Stimulated activated CD4-positive, alpha-beta T cell treated with anti-CD3 and anti-CD28 coated beads, Interleukin-12 subunit alpha, Interleukin-12 subunit beta, amount 100 ng/mL, for 24 hours (primary cell): ENCODE measurements at places on chromosomes 12 and 14.

DNA sequence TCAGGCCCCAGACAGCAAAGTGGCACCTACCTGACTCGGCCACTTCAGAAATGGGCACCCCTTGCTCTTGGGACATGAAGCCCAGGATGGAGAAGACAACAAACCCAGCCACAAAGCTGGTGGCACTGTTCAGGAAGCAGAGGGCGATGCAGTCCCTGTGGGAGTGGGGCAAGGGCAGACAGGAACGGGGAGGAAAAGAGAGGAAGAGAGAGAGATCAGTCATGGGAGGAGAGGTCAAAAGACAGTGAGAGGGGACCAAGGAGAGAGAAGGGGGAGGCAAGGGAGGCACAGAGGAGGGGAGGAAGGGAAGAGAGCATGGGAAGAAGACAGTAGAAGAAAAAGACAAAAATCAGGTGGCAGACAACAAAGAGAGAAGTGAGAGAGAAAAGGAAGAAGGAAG, 16.6 kb downstream of the SLC6A12 start:
- DNase-seq: no peak

DNA sequence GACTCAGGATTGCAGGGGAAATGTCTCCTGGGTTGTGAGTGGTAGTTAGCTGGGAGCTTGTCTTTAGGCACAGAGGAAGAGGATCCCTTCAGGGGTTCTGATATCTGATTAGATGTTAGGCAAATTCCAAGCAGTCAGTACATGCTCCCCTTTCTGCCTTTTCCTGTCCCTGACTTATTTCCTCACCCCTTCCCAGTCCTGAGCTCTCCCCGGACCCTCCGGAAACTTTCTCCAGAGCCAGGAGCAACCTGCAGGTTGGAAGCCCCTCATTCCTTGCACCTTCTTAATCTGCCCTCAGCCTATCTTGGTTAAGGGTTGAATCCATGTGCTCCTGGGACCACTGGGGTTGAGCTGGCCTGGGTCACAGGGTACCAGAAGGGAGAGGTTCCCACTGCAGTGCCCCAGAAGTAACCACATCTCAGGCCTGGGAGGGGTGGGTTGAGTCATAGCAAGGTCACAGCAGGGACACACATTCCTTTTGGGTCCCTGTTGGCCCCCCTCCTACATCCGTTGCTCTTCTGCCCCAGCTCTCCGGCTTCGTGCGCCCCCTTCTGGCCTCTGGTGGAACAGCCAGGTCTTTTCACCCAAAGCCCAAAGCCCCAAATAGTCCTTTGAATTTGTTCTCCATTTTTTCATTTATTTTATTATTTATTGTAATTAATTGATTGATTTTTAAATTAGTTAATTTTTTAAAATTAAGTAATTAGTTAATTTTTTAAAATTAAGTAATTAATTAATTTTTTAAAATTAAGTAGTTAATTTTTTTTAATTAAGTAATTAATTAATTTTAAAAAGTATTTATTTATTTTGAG, 1.8 kb downstream of the IGFBP6 start:
- DNase-seq: peak; percentile 71

DNA sequence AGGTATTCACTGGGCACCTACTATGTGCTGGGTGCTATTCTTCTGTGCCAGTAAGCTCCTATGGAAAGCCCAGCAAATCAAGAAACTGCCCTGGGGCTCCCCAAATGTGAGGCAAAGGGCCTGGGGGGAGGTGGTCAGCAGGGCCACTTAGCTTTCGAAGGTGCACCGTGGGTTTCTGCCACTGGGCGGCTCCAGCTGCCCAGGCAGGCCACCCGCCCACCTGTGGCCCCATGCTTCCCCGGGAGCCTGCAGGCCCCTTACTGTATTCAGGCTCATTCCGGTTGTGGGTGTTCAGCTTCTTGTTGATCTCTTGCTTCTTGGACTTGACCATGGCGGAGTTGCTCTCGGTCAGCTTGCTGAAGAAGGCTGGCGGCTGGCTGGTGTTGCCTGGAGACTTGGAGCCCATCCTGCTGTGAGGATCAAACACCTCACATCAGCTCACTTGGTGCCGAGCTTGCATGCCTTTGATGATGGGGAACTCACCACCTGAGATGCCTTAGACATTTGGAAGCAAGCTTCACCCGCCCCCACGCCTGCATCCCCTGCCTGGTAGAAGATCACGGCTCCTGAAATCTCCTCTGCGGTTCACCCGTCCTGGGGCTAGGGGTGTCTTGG, 37.3 kb downstream of the RFLNA start:
- no peak for DNase-seq

DNA sequence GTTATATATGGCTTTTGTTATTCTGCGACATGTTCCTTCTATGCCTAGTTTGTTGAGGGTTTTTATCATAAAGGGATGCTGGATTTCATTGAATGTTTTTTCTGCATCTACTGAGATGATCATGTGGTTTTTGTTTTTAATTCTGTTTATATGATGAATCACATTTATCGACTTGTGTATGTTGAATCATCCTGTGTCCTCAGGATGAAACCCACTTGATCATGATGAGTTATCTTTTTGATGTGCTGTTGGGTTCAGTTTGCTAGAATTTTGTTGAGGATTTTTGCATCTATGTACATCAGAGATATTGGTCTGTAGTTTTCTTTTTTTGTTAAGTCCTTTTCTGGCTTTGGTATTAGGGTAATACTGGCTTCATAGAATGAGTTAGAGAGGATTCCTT, 291.2 kb downstream of the AKAP6 start:
- DNase-seq: no peak

- DNase-seq: no peak
Observed at GRCh38 chr12:101650346-101651117, 46.9 kb upstream of the CHPT1 start.

DNA sequence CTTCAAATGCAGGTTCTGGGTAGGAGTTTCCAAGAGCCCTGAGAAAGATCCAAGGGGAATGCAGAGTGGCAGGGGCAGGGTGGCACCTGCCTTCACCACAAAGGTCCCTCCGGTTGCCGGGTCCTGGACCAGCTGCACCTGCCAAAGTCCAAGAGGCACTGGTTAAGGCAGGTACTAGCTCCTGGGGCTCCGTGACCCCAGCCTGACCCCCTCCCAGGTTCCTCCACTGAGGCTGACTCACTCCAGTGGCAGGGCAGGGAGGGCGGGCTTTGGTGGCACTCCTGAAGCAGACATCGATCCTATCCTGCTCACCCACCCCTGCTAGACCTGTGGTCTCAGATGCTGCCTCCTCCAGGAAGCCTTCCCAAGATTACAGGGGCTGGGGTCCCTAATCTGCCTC, 11.4 kb downstream of the RPS6KL1 start:
- no peak for DNase-seq

DNA sequence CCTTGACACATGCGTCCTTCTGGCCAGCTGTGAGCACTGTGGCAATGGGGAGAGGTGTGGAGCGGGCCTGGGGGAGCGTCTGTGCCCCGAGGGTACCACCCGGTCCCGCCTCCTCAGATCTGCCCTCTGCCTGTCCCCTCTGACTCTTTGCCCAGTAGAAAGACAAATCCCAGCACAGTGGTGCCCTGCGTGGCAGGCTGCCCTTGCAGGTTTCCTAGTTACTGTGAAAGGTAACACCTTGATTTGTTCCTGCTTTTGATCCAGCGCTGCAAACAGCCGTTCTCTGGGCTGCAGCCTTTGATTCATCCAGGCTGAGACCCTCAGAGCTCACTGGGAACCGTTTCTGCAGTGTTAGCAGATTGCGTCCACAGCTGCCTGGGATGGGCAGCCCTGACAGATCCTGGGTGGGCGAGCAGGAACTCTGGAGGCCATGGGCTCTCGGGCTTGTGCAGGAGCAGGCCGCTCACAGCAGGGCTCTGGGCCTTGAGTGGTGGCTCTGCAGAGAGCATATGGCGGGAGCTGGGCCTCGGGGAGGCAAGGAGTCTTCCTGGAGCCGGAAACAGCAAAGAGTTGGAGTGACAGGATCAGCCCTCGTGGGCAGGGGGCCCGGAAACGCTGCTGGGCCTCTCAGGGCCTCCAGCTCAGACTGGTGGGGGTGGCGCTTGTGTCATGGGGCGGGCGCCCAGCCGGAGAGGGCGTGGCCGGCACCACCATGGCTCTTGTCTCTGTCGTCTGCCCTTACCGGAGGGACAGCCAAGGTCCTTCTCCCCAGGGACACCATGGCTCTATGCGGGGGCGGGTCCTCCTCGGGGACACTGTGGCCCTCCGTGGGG, 16.6 kb downstream of the FBRSL1 start:
- peak; percentile 40 for DNase-seq

GRCh38 chr12:53674977-53675700, 744 bp downstream of the ATP5MC2 start:
- DNase-seq: no peak

DNA sequence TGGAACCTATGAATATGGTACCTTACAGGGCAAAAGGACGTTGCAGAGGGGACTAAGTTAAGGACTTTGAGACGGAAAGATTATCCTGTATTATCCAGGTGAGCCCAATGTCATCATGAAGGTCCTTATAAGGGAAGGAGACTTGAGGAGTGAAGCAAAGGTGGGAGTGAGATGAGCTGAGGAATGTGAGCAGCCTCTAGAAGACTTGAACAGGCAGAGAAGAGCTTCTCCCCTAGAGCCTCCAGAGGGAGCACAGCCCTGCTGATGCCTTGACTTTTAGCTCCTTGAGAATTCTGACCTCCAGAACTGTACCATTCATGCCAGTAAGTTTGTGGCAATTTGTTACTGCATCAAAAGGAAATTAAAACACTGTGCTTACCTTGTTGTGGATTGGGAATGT, 41.8 kb upstream of the DCD start:
- no peak for DNase-seq

DNA sequence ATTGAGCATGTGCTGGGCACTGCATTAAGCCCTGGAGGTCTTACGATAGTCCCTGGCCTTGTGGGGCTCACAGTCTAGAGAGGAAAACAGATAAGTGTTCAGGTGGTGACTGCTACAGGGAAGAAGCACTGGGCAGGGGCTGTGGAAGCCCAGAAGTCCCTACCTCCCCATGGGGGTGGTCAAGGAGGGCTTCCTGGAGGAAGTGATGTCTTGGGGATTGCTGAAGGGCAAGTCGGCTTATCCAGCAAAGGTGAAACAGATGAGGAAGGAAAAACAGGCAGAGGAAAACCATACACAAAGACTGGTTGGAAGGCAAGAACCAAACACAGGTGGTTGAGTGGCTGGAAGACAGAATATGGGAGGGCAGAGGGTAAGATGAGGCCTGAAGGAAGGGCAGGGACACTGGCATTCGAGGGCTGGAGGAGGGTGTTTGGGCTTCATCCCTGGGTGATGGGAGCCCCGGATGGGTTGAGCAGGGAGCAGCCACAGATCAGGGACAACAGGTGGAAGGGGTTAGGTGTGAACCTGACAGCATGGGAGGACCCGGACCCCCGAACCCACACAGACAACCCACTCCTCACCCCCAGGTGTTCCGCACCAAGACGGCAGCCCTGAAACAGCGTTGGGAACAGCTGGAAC, 2.8 kb downstream of the CFAP73 start:
- DNase-seq: no peak

GRCh38 chr14:104586832-104587620, 7.5 kb downstream of the C14orf180 start:
- no peak for DNase-seq

DNA sequence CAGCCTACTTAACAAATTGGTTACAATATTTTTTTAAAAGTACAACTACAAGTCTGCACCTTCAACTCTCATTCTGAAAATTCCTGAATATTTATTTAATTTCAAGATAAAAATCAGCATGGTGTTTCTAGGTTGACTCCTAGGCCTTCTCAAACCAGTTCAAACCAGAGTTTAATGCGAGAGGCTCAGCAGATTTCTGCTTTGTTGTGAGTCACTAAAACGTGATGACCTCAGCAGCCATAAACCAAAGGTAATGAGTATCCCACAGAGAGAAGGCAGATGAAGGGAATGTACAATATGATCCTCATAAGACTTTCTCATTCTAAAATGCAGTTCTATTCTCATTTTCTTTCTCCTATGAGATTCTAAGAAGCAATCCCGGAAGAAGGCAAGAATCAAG, 1.5 kb downstream of the PRDM4 start:
- DNase-seq: no peak

- no peak for DNase-seq
Observed at GRCh38 chr12:70290116-70290515, 46.9 kb downstream of the CNOT2 start.

DNA sequence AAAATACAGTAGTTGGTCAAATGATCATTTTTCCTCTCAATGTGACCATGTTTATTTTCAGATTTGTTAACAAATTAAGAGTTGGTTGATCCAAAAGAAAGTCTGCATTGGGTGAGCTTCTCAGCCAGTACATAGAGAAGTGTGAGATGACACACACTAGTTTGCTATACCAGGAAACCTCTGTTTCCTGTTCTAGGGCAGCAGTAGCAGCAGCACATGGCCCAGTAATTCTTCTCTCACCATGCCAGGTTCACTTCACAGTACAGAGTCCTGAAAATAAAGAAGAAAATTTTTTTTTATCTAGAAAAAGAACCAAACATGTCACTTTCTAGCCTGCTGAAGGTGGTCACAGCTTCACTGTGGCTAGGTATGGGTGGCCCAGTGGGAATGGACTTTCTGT, 250.2 kb upstream of the OR4E1 start:
- DNase-seq: no peak

DNA sequence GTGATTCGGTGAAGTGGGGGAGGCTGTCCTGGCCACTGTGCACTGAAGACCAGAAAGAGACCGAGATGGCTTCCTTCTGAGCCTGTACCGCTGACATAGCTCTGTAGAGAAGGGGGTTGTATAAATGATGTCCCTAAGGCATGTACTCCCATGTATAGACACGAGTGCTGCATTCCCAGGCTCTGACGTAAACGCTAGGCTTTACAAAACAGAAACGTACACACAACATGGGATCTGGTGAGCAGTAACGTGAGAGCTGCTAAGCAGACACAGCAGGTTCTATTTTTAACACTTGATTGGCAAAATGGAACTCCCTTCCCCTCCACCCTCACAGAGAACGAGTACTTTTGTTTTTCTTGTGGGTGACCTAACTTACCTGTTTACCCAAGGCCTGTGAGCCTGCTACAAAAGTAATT, 35.9 kb downstream of the ACADS start:
- DNase-seq: no peak

DNA sequence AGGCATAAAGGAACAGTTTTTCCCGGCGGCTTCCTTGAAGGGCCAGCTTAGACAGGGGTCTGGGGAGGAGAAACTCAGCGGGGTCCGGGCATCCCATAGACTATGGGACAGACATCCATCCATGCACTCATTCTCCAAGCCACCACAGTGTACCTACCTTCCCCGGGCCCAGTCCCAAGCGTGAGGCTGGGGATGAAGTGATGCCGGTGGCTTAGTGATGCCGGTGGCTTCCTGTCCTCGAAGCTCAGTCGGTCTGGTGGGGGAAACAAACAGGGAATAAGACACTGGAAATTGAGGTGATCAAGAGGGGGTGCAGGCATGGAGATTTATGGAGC, 421 bp downstream of the RTL1 start:
- no peak for DNase-seq

GRCh38 chr12:53046655-53047220, 3.1 kb upstream of the TNS2 start:
- no peak for DNase-seq

GRCh38 chr12:123046431-123046830, 66.0 kb downstream of the ARL6IP4 start:
- no peak for DNase-seq

- no peak for DNase-seq
Observed at GRCh38 chr12:114688256-114688845, 4.4 kb upstream of the TBX3 start.
